ENCODE measurements at places on chromosomes 2 and 18.

DNA sequence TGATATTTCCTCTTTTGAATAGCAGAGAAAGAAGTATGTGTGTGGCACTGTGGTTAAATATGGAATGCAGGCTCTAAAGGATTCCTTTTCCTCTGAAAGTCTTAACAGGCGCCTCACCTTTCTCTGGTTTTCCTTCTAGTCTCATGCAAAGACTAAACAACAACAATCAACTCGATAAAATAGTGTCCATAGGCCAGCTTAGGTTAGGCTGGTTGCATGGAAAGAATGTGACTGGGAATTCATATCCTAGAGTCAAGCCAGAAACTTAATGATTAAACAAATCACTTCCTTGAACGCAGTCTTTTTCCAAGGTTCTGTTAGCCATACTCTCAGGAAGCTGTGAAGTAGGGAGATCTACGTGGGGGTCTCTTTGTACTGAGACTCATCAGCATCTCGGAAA lies 800.8 kb upstream of the ID2 start:
- DNase-seq: no peak

DNA sequence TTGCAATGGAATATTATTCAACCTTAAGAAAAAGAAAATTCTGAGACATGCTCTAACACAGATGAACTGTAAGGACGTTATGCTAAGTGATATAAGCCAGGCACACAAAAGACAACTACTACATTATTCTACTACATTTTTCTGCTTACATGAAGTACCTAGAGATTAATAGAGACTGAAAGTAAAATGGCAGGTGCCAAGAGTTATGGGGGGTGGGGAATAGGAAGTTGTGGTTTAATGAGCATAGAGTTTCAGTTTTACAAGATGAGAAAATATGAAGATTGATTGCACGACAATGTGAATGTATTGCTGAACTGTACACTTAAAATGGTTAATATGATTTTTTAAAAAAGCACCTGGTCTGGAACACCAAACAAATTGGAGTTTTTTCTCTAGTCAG lies 1231.6 kb upstream of the DDX18 start:
- DNase-seq: no peak

- no peak for DNase-seq
Measured at GRCh38 chr2:52877703-52878102, 889.9 kb upstream of the CHAC2 start.

GRCh38 chr18:42578792-42579191 lies 536.7 kb downstream of the RIT2 start:
- no peak for DNase-seq

GRCh38 chr18:77896586-77897252 lies 647.1 kb downstream of the GALR1 start:
- no peak for DNase-seq

DNA sequence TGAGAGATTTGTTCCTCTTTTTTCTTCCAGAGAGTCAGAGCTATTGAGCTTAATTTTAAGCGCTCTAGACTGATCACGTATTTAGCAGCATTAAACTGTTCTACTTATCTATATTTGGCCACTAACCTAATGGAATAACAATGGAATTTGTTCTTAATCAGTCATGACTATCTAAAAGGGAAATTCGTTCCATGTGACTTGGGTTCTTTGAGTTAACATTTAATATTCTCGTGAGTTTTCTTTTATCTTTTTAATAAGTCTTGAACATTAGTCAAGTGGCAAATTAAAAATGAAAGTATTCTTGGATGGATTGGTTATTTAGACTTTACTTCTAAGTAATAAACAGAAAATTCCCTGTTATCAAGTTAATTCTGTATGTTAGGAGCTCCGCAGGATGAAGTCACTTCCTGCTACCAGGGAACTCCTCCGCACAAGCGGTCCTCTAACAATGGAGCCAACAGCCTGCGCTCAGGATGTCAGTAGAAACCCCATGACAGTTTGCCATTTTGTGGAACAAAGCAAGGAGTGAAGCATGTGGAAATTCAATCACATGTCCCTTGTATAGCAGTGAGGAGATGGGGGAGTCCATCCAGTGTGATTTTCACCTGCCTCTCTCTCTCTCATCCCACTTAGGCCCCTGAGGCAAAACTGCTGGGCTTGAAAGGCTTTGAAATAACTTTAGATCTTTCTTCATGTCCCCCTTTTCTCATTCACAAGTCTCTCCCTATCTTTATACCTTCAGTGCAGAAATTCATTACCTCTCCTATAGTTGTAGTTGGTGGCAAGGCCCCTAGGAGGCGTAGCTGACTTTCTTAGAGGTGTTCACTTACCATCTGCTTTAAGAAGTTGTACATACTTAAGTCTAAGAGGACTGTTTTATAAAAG lies 138.1 kb downstream of the WDR7 start:
- peak; percentile 47 for DNase-seq

DNA sequence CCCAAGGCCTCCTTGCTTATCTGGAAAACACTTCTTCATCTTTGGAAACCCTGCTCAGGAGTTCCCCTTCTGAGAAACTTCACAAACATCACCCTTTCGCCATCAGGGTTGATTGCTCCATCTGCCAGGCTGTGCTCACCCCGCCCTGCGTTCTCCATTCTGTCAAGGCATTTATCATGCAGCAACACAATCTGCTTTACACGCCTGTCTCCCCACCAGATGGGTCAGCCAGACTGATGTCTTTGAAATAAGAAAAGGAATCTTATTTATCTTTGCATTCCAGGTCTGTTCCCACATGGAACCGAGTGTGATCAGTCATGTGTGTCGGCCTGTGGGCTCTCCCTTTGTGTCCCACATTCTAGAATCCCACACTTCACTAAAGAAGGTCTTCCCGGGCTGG lies 110.0 kb upstream of the ARL4C start:
- DNase-seq: no peak

DNA sequence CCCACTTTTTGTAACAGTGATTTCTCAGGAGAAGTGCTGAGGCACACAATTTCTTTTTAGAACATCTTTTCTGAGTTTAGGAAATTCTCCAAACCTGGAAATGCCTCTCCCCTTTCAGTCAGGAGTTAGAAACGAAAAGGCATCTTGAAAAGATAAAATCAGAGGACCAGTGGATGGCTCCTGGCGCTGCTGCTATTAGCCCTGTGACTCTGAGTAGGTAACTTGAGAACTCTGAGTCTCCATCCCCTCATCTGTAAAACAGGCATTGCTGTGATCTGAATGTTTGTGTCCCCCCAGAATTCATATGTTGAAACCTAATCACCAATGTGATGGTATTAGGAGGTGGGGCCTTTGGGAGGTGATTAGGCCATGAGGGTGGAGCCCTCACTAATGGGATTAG lies 50.2 kb downstream of the EHD3 start:
- no peak for DNase-seq

GRCh38 chr2:8923183-8923582 lies 80.3 kb downstream of the MBOAT2 start:
- no peak for DNase-seq

- peak; percentile 16 for DNase-seq
Measured at GRCh38 chr2:21422050-21422449, 298.3 kb downstream of the TDRD15 start.

DNA sequence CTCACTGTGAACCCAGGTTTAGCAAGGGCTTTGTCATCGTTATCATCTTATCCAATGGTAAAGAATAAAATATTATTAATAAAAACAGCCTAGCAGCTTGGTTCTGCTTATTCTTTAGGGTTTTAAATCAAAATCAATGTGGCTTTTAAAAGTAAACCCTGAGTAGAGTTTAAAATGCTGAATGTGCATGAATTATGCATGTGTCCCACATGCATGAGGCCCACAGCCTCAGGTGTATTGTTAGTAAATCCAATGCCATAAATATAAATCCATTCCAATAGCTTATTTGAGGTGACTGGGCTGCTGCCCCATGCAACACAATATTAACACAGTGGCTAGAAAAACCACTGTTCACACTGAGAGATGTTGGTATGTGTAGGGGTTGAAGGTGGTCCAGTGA lies 254.1 kb downstream of the HNMT start:
- no peak for DNase-seq
